ENCODE measurements at places on chromosomes 5 and 9.
A peak's percentile ranks its signal among the peaks of the same experiment; 100 is the strongest.

GRCh38 chr5:158951436-158952247 is 148.1 kb downstream of the EBF1 start:
- no peak for DNase-seq

- no peak for DNase-seq
Measured at GRCh38 chr9:38172586-38172985, 103.6 kb upstream of the SHB start.

GRCh38 chr5:169599451-169599850 is 15.9 kb downstream of the SPDL1 start:
- DNase-seq, result no peak

- DNase-seq, result no peak
Measured at GRCh38 chr9:257957-258356, 43.3 kb downstream of the DOCK8 start.

GRCh38 chr9:91328186-91328585 is 33.5 kb downstream of the AUH start:
- no peak for DNase-seq

DNA sequence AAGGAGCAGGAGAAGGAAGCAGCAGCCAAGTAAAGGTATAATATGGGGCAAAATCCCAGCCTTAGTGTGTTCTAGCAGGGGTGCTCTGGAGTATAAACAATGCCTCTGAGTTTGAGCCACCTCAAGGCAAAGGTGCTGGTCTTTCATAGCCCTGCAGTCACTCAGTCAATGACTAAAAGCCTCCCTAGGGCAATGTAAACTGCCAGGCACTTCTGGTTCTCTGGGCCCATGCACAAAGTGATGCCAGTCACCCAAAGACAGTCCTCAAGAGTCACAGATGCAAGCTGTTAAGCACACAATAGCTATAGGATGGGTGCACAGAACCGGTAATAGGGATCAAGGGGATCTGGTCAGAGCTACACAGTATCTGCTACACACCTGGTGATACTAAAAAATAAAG is 12.6 kb downstream of the ZBTB5 start:
- DNase-seq, result no peak

DNA sequence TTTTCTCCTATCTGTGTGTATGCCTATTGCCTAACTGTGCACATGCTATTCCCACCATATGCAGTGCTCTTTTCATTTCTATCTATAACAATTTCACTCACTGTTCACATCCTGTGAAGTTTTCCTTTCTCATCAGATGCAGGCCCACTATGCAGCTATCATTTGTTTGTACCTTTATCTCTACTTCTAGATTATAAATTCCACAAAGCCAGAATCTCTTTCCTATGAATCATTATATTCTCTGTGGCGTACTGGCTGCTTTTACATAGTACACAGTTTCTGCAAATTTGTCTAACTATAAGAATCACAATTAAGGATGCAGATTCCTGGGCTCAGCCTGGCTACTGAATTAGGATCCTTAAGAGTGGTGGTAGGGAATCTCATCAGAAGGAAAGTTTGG is 600.8 kb upstream of the ARRDC3 start:
- DNase-seq, result no peak

GRCh38 chr9:132955768-132956167 is 11.4 kb upstream of the TSC1 start:
- DNase-seq, result no peak

- DNase-seq, result no peak
Measured at GRCh38 chr5:51279983-51280706, 103.1 kb upstream of the ISL1 start.

- no peak for DNase-seq
Measured at GRCh38 chr5:123220621-123221146, 131.6 kb downstream of the PRDM6 start.

GRCh38 chr5:82307451-82307850 is 29.3 kb upstream of the RPS23 start:
- DNase-seq, result no peak

DNA sequence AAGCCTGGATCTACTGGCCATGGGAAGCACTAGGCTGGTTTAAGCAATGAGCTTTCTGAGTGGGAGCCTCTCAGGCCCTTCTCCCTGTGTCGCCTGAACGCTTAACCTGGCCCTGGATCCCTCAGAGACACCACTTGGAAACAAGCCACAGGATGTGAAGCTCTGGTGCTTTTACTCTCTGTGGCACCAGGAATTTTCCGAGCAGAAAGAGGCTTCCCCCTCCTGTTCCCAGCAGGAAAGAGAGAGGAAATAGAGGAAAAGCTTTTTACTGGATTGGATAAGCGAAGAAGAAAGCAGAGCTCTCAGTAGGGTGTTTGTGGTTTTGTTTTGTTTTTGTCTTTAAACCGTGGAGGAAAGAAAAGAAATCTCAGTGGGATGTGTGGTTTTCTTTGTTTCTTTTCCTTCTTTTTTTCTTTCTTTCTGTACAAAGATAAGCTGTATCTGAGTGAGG is 34.5 kb downstream of the COL15A1 start:
- no peak for DNase-seq

- DNase-seq, result no peak
Measured at GRCh38 chr5:66538126-66538525, 58.1 kb upstream of the MAST4 start.

GRCh38 chr9:77030045-77030444 is 10.6 kb downstream of the FOXB2 start:
- DNase-seq, result no peak

GRCh38 chr5:132233811-132234683 is 6.4 kb upstream of the P4HA2 start:
- DNase-seq, result no peak

- no peak for DNase-seq
Measured at GRCh38 chr9:16278326-16278999, 592.0 kb downstream of the BNC2 start.

DNA sequence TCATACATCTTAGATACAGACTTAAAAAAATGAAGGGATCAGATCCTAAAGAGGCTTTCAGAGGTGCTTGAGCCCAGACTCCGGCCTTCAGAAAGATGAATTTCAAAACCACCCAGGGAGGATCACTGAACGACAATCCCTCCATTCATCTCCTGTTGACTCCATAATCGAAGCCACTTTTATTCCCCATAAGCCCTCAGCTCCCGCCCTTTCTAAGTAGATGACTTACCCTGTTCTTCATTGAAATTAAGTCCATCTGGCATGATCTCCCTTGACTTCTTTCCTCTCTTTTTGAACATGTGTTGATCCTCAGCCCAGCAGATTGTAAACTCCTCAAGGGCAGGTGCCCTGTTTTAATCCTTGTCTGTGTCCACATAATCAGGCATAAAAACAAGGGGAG is 50.8 kb upstream of the ASTN2 start:
- DNase-seq, result no peak

DNA sequence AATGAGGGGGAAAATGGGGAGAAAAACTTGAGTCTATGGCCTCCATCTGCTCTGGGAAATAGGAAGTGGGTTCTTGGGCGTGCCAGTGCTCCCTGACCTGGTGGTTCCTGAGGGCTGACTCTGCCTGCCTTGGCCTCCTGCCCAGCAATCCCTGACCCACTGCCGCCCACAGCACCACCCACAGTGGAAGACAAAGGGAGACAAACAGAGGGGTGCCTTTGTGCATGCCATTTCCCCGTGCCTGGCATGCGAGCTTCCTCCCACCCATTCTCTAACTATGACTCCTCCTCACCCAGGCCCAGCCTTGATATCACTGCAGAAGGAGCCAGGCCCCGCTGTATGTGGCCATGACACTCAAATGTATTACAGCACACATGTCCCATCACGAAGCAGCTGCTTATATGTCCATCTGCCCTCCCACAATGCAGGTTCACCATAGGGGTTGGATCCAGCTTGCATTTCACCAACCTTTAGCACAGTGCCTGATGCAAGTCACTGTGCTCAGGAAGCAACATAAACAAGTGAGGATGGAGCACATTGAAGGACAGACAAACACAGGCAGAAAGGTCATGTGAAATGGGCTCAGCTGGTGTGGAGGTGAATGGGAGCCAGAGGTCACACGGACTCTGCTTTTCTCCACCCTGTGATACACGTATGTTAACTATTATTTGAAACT is 84.4 kb downstream of the ADRB2 start:
- peak; percentile 25 for DNase-seq

DNA sequence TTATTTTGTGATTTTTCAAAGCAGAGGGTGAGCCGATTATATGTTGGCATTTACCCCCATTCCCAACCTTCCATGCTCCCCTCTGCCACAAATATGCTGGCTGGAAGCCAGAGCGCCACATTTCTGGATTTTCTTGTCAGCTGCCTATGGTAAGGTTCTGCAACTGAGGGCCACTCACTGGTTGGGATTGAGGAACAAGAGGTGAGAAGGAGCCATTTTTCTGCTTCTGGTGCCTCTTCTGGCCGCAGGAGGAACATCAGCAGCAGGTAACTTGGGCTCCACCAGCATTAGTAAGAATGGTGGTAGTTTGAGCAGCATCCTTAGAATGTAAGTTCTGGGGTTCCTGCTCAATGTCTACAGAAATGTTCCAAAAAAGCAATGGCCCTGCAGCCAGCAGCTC is 159.5 kb upstream of the MAST4 start:
- DNase-seq, result no peak

- DNase-seq, result no peak
Measured at GRCh38 chr5:115456056-115456455, 88.5 kb downstream of the FEM1C start.

- DNase-seq, result no peak
Measured at GRCh38 chr9:24912767-24913166, 367.1 kb upstream of the IZUMO3 start.

DNA sequence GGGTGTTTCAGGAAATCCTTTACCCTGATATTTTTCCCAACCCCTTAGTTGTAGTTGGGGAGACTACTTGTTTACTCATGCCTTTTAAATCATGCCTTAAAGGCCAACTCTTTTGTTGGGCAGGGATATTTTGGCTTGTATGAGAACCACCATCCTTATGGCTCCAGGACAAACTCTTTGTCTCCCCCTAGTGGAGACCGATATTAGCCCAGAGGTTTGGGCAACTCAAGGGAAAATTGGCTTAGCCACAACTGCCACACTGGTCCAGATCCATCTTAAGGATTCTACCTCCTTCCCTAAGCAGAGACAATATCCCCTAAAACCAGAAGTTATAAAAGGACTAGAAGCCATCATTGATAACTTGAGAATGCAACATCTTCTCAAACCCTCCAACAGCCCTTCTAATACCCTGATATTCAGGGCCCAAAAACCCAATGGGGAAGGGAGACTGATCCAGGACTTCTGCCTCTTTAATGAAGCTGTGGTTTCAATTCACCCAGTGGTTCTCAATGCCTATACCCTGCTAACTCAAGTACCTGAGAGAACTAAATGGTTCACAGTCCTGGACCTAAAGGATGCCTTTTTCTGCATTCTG is 100.9 kb upstream of the HCN1 start:
- DNase-seq, result no peak

DNA sequence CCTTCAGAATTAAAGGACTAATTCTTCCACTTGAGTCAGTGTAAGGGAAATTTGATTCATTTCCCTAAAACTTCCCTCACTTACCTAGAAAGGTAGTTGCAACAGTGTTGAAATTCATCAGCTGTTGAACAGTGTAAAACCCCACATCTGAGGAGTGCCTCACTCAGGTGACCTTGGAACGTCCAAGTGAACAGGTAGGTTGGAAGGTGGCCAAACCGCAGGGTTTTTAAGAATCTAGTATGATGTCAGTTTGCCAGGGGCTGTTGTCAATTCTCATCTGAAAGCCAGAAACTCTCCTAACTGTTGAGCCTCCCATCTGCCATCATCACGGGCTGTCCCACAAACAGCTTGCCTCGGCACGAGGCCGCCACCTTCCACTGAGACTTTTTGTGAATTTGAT is 105.7 kb downstream of the TMEM174 start:
- DNase-seq, result no peak

GRCh38 chr5:54460181-54460919 is 4.9 kb downstream of the HSPB3 start:
- no peak for DNase-seq

GRCh38 chr9:1535051-1535450 is 480.1 kb upstream of the SMARCA2 start:
- no peak for DNase-seq

DNA sequence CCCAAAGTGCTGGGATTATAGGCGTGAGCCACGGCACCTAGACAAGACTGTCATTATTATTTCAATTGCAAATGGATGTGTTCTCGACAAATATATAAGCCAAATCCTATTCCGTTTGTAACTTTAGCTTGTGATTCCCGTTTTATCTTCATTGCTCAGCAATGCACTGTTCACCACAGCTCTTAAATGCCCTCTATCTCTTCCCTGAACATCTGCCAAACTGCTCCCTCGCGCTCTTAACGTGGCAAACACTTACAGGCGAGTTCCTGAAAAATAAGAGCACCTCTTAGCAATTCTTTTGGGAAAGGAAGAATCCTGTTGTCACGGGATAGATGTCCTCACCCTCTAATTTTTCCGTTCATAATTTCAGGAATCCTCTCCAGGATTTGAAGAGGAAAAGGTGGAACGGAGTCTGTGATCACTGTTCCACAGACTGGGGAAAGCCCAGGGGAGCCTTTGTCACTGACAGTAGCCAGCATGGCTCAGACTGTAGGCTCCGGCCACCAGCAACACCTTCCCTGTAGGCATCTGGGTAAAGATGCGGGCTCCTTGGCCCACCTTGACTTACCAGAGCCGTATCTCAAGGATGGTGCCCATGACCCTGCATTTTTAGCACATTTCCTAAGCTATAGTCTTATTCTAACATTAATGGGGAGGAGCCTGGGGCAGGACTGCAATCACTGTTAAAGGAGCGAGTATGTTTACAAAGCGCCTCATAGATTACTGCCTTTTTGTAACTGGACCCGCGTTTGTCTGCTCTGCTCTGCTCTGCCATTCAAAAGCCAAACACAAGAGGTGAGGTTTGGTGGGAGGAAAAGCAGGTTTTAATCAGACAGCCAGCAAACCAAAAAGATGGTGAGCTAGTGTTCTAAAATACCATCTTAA is 20.2 kb upstream of the GNPDA1 start:
- no peak for DNase-seq

Data from 8988T (cell line).